ENCODE measurements at places on chromosomes 5 and 9. TPM values are rescaled to one million over a fixed set of nuclear protein-coding genes. Genes with fewer than 3 reads are reported as not detected.

Gene MOB3B
- 14.1 TPM for total RNA-seq

Gene SETD9
- 24.7 TPM for total RNA-seq

Gene FGFR4
- total RNA-seq, result 121 TPM

Gene ZNF608
- 28.5 TPM for total RNA-seq

Gene LEAP2
- 22.6 TPM for total RNA-seq

Gene PTTG1
- 24.9 TPM for total RNA-seq

Gene ROPN1L
- 0.28 TPM for total RNA-seq

Gene SPINK1
- total RNA-seq, result 1,467 TPM

Gene PCDHGC5
- 0.92 TPM for total RNA-seq

Gene AFAP1L1
- 1.3 TPM for total RNA-seq

Gene SURF2
- 13.6 TPM for total RNA-seq

Gene CYFIP2
- 24.8 TPM for total RNA-seq

Gene SHISAL2B
- total RNA-seq, result not detected

Gene F12
- total RNA-seq, result 16.5 TPM

Gene WASHC1
- total RNA-seq, result 5.7 TPM

Gene GTF2H2
- total RNA-seq, result 43.3 TPM

Gene NAA35
- total RNA-seq, result 27.4 TPM

Gene CCDC192
- total RNA-seq, result not detected

Gene NSD1
- total RNA-seq, result 28.8 TPM

Gene NUP155
- 23.4 TPM for total RNA-seq

Gene RGS7BP
- 1.4 TPM for total RNA-seq

Gene ST8SIA4
- total RNA-seq, result 6.0 TPM
